ENCODE measurements at places on chromosomes 11 and 22.

DNA sequence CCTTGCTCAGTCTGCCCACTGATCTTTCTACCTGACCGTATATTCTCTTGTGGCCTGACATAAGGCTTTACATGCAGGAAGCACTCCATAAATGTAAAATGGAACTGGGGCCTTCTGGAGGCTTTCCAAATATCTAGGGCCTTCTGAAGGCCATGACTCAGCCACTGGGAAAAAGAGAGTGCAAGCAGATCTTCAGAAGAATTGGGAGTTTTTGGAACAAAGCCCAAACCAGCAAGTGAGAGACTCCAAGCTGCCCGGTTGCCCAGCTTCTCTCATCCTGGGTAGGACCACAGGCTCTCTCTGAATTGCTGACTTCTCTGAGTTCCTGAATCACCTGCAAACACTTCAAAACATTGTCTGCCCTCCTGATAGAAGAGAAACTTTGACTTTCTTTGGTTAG lies 107.9 kb upstream of the BMAL1 start:
- DNase-seq, result peak; percentile 67

- no peak for DNase-seq
Measured at GRCh38 chr11:72305077-72305476, 61.1 kb upstream of the PHOX2A start.

- no peak for DNase-seq
Measured at GRCh38 chr11:66722745-66723651, 6.0 kb downstream of the SPTBN2 start.

DNA sequence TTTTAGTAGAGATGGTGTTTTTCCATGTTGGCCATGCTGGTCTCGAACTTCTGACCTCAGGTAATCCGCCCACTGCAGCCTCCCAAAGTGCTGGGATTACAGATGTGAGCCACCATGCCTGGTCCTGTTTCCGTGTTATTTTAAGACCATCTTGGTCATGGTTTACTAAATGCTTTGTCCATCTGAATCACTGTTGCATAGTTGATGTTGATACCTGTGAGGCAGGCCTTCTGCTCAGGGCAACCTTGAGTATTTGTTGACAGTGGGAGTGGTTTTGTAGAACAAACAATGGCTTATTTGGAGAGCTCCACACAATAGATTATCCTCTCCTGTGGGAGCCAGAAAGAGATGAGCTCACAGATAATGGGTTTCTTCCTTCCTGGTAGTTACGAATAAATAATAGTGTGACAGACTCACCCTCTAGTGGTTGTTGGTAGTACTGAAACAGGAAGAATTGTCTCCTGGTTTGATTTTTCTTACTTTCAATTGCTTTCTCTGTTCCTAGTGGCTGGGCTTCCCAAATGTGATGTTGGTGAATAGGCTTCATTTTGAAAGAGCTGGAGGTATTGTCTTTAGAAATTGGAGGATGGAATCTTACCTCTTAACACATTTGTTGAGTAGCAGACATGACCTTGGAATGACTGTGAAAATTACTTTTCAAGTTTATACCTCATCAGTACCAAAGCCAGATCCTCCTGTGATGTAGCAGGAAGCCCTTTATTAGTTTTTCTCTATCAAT lies 39.0 kb downstream of the CTNND1 start:
- no peak for DNase-seq

GRCh38 chr11:33976495-33977199 lies 74.9 kb upstream of the CAPRIN1 start:
- peak; percentile 81 for DNase-seq

DNA sequence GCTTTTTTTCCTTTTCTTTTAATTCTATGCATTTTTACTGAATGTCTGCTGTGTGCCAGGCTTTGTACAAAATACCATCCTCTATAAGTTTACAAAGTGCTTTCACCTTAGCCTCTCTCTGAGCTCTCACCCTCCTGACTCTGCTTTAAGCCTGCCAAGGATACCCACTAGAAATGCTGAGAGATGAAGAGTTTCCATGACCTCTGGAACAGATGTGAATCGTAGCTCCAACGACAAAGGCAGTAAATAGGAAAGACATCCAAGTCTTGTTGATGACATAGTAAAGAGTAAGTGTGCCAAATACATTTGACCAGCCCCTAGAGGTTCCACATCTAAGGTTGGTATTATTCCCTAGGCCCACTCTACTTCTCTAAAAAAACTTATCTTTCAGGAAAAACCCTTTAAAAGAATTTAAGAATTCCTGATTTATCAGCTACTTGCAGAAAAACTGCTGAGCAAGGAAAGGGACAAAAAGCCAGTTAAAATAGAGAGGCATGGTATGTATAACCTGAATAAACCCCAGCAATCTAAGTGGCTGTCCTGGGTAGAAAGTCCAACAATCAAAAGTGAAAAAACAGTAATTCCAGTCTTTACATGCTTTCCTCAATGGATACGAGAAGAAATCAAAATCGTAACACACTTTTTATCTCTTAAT lies 45.4 kb downstream of the GAB2 start:
- no peak for DNase-seq

DNA sequence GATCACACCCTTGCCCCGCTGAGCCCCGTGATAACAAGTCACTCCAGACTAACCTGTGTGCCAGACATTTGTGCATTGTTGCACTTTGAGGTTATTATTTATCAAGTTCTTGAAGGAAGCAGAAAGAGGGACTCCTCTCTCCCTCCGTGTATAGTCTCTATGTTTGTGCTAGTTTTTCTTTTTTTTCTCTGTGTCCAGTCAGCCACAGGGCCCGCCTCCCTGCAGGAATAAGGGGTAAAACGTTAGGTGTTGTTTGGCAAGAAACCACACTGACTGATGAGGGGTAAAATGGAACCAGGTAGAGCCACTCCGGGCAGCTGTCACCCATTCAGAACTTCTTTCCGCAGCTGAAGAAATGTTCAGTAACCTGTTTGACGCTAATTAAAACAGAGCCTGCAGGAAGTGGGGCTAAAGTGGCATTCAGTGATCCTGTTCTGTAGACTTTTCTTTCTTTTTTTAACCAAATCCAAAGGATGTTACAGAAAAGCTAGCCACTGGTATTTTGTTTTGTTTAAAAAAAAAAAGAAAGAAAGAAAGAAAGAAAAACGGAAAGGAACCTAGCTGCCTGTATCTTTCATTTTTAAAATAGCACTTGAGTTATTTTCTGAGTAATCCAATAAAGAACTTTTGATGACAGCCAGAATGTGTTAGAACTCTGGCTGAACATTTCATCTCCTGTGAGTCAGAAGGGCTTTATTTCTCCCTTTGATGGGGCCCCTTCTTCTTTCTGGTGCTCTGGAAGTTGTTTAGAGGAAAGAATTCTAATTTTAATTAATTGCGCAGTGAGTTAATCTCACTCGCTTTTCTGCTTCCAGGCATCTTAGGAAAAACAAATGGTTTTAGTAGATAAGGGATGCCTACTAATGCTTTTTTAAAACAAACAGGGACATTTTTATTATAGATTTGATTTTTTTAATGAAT lies 58.2 kb downstream of the COMMD9 start:
- peak; percentile 27 for DNase-seq

GRCh38 chr11:26953770-26954392 lies 40.0 kb upstream of the FIBIN start:
- DNase-seq, result no peak

DNA sequence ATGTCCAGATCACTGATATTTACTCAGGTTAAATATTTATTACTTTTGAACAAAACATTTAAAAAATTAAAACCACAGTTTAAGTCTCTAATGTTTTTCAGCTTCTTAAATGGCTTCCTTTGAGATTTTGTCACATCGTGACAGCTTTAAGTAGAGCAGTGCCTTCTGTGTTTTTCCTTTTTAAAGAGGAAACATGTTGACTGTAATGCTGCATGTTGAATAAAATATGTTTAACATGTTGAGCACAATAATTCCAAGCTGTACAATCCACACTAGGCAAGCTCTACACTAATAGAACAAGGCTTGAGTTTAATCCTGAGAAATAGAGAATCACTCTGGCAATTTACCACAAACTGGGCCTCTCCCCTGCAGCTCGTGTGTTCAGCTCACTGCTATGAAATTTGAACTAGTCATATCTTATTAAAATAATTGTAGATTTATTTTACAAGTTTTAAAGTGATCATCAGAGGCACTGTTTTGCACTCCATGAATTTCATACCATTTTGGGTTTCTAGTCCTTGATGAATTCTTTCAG lies 368.3 kb downstream of the SOX6 start:
- no peak for DNase-seq

DNA sequence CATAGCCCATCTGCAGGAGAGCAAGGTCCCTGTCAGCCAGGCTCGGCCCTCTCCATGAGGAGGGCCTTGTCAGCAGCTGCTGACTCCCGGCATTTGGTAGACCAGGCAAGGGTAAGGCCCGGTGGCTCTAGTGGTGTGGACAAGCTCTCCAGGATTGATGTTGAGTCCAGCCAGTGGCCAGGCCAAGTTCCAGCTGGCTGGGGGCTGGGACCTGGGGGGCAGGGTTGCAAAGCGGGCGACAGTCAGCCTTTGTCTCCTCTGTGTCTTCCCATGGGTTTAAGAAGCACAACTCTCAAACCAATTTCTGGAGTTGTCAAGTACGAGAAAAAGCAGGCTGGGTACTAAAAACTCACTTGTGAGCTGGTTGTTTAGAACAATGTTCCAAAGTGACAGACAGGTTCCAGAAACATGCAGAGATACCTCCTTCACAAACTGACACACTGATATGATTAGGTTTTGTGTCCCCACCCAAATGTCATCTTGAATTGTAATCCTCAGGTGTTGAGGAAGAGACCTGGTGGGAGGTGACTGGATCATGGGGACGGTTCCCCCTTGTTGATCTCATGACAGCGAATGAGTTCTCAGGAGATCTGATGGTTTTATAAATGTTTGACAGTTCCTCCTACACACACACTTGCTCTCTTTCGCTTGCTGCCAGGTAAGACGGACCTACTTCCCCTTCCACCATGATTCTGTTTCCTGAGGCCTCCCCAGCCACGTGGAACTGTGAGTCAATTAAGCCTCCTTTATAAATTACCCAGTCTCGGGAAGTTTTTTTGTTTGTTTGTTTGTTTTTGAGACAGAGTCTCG lies 52.3 kb upstream of the SERPIND1 start:
- no peak for DNase-seq

- no peak for DNase-seq
Measured at GRCh38 chr22:49702068-49702397, 125.6 kb downstream of the BRD1 start.

DNA sequence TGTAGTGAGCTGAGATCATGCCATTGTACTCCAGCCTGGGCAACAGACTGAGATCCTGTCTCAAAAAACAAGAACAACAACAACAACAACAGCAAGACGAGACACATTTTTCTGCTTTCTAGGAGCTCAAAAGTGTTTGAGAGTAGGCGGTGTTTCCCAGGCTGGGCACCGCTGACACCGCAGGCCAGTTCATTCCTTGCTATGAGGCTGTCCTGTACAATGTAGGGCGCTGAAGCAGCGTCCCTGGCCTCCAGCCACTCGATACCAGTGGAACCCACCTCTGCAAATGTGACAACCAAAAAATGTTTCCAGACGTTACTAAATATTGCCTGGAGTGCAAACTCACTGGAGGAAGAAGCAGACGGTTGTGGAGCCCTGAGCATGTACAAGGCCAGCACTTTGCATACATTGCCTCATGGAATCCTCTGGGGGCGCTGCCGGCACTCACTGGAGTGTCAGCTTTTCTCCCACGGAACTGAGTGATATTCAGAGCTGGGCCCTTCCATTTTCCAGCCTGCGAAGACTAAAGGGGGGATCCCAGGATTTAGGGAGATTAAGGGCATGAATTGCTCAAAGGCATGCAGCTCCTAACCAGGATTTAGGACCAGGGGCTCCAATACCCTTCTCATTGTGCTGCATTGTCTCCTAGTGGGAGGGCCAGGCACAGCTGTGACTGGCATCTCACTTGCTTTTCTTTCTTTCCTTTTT lies 5.8 kb upstream of the MIEF1 start:
- no peak for DNase-seq

- DNase-seq, result no peak
Measured at GRCh38 chr22:22759371-22759770, 115.0 kb downstream of the GGTLC2 start.

DNA sequence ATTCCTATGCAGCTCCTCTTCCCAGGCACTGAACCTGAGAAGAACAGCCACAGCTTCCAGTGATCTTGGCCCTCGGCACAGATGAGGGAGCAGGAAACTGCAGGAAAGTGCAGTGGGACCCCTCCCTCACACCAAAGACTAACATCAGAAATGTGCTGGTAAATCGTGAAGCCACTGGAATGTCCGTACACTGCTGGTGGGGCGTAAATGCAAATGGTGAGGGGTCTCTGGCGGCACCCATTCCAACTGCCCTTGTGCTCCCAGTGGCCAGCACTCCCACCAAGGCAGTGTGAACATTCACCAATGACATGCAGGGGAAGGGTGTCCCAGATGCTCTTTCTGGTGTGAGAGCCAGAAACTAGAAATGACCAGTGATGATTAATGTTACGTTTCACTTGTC lies 574.0 kb downstream of the BRD1 start:
- DNase-seq, result no peak

Data from AG09309 (cell line).